Activated CD4-positive, alpha-beta T cell treated with anti-CD3 and anti-CD28 coated beads for 36 hours (primary cell): ENCODE measurements at places on chromosomes 16 and 17. TPM values are rescaled to one million over a fixed set of nuclear protein-coding genes. Genes with fewer than 3 reads are reported as not detected.

Gene PLA2G10
- not detected for total RNA-seq

Gene ENPP7
- not detected for total RNA-seq

- peaks cover 7% of the 10 kb centered on the region for H3K27me3 ChIP-seq
- no peaks in the 10 kb centered on the region for H3K36me3 ChIP-seq
- H3K4me3 ChIP-seq = no peak overlapping the region
- peaks cover 15% of the 10 kb centered on the region for H3K4me1 ChIP-seq
- no peak for DNase-seq
These were observed 15.4 kb upstream of the ST6GALNAC2 start for GRCh38 chr17:76601065-76601464.

- DNase-seq = no peak
- no peaks in the 10 kb centered on the region for H3K4me1 ChIP-seq
- no peak overlapping the region for H3K27ac ChIP-seq
- no peaks in the 10 kb centered on the region for H3K27me3 ChIP-seq
- H3K4me3 ChIP-seq = no peak overlapping the region
- peaks cover 25% of the 10 kb centered on the region for H3K36me3 ChIP-seq
These were observed 7.9 kb downstream of the FNDC8 start for GRCh38 chr17:35129154-35129972.

DNA sequence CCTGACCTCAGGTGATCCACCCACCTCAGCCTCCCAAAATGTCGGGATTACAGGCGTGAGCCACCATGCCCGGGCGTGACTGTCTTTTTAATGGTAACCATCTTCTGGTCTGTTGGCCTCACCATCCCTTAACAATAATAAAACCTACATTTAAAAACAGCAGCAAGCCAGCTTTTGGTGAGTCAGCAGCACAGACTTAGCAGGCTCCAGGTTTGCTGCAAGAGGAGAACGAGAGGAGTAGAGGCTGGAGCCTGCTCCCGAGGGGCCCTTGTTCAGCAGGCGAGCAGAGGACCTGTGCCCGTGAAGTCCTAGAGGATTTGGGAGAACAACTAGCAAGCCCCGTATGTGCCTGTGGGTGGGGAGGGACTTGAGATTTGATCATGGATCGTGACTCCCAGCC is 35.7 kb downstream of the MYH13 start:
- no peak for DNase-seq
- no peaks in the 10 kb centered on the region for H3K36me3 ChIP-seq
- no peak overlapping the region for H3K4me3 ChIP-seq
- no peak overlapping the region for H3K27ac ChIP-seq
- no peaks in the 10 kb centered on the region for H3K27me3 ChIP-seq
